ENCODE measurements at places on chromosomes 12 and 14.

GRCh38 chr12:131901431-131902331 is 7.3 kb downstream of the ULK1 start:
- no peak for DNase-seq

GRCh38 chr12:22406627-22407026 is 72.1 kb upstream of the ST8SIA1 start:
- DNase-seq: no peak

DNA sequence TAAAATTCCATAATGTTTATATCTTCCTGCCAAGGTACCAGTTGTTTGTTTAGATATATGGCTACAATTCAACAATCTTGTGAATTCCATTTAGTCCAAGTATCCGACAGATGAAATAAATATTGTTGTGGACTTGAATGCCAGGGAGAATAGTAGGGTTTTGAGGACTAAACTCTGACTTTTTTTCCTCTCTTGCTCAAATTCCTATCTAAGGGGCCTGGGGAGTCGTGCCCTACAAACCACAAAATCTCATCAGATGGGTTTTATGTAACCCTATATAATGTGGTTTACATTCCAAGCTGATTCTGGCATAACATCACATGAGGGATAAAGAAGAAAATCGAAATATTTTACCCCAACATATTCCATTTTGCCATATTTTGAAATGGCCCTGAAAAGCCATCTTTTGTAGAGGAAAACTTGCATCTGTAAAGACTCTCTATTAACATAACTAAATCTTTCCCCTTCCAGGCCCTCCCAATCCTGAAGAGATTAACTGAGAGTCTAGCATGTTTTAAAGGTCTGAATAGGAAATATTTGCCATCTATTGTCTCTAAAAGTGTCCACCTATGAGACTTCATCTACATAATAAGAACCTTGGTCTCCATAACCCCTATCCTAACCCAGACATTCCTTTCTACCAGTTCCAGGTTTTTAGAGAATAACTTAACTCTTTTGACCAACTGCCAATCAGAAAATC is 184.7 kb upstream of the KITLG start:
- no peak for DNase-seq

- no peak for DNase-seq
Measured at GRCh38 chr14:54317391-54317790, 79.4 kb upstream of the CDKN3 start.

GRCh38 chr12:19014240-19014639 is 115.3 kb upstream of the PLEKHA5 start:
- DNase-seq: no peak

- no peak for DNase-seq
Measured at GRCh38 chr12:82774666-82775065, 88.0 kb downstream of the TMTC2 start.

- DNase-seq: no peak
Measured at GRCh38 chr12:75438059-75438754, 42.3 kb upstream of the GLIPR1 start.

- DNase-seq: no peak
Measured at GRCh38 chr12:108753976-108754375, 22.7 kb upstream of the CORO1C start.

DNA sequence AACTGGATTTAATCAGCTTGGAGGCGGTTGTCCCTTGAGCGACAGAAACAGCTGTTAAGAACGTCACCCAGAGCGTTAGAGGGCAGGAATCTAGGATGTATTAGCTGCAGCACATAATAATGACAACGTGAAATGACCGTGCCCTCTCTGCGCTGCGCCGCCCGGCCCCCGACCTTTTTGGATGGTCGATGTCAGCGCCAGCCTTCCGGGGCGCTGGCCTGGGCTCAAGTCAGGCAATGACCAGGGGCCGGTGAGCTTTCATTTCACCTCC is 427 bp upstream of the TMEM120B start:
- DNase-seq: peak; percentile 10

DNA sequence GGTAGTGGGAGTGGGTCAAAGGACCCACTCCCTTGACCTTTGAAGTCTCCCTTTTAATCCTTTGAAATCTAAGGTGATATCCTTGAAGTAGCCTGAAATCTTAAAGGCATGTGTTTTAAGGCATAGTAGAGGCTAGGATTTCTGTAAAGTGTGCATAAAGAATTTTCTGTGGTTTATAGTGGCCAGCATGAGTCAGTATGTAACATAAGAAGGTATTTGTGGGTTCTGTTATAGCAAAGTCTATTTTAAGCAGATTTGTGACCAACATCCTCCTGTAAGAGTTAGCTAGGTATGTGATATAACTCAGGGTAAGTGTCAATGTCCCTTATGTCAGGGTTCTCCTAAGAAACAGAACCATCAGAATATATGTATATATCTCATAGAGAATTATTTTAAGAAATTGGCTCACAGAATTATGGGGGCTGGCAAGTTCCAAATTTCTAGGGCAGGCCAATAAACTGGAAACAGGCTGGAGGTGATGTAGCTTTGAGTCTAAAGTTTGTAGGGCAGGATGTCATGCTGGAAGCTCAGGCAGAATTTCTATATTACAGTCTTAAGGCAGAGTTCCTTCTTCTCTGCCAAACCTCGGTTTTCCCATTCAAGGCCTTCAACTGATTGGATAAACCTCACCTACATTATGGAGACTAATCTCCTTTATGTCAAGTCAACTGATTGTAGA is 18.7 kb upstream of the EPYC start:
- no peak for DNase-seq

DNA sequence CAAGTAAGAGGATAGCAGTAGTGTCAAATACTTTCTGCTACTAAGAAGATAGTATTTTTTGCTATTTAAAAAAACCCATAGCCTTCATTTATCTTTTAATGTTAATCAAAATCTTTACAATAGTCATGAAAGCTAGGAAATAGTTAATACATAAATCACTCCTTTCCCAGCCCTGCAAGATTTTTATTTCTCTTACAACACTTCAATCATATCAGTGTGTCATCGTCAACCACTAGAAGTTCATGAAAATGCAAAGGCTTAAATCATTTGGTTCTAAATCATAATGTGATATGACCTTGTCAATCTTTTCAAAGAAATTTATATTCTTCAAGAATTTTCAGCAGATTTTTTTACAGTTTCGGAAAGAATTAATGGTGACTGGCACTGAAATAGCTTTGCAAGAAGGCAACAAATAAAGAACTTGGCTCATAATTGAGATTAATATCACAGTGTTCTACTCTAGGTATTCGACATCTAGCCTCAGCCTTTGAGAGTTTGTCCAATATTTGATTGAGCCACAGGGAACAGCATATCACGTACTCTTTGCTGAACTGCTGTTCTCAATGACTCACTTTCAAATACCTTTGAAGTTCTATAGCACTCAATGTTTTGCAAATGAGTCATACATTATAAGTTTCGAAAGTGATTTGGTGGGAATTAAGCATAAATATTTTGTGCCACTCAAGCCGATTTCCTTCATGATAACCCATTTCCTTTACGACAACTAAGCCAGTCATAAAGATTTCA is 384.0 kb upstream of the FOXG1 start:
- DNase-seq: no peak

DNA sequence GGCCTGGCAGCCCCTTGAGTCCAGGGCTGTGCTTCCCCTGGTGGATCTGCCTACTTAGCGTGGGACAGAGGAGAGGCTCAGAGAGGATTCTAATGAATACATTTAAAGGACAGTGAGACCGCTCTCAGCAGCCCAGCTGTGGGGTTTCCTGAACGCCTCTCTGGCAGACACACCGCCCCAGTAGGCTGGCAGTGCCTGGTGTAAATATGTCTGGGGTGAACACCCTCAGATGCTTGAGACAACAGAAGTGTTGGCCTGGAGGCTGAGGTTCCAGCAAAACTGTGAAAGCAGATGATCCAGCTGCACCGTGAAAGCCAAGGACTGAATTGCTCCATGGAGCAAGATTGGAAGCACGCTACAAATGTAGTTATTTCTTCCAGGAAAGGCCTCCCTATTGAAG is 55.1 kb downstream of the LRRC74A start:
- DNase-seq: no peak

GRCh38 chr12:7431993-7432685 is 11.8 kb downstream of the CD163L1 start:
- no peak for DNase-seq

DNA sequence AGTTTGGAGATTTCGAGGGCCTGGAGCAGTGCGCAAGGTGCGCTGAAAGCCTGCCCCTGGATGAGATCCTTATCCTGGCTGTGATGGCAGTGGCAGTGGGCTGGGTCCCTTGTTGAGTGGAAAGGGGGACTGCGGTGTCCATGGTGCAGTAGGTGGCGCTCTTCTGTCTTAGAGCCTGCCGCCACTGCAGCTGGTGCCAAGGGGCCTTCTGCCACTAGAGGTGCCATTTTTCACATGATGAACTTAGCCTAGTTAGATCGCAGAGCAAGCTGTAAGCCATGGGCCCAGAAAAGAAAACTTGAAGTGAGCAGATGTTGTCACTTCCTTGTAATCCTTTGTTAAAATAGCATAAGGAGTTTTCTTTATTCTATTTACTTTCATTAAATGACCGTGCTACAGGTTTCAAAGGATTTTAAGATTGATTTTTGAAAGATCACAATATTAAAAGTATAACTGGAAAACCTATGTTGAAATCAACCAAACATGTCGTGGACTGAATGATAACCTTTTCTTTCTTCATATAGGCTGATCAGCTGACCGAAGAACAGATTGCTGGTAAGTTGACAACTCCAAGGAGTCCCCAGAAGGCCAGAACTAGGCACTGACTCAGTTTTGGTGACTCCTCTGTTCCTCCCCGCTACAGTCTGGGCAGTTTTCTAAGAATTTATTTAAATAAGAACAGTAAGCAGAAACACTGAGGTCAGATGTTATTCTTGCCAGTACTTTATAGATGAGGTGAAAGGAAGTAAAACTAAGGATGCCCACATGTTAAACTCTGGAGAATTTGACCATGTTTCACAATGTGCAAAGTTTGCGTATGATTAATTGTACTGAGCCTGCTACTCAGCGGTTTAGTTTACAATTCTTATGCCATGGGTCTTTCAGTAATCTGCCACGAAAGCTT is 3.0 kb downstream of the CALM1 start:
- DNase-seq: peak; percentile 79

- DNase-seq: peak; percentile 19
Measured at GRCh38 chr14:61662437-61663311, 32.6 kb upstream of the HIF1A start.

DNA sequence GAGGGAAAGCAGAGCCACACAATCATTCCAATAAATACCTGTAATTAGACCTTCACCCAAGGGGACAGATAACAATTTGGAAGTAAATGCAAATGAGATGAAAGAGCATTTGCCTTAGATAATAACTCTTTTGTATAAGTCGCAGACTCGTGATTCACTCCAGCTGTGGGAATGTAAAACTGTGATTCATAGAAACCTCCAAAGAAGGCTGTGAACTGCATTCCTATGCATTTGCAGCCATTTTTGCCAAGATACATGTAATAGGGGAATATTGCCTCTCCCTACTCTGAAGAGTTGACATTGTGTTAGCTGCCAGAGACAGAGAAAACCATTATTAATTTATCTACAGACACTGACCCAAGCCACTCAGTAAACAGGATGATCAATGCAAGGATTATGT is 181.9 kb upstream of the ARHGAP5 start:
- no peak for DNase-seq

- DNase-seq: peak; percentile 5
Measured at GRCh38 chr12:104551-105081, 38.0 kb downstream of the IQSEC3 start.

GRCh38 chr14:90198541-90199060 is 57.8 kb upstream of the PSMC1 start:
- DNase-seq: no peak
